Activated CD8-positive, alpha-beta memory T cell treated with anti-CD3 and anti-CD28 coated beads for 48 hours (primary cell): ENCODE measurements at places on chromosomes 1 and 21.

DNA sequence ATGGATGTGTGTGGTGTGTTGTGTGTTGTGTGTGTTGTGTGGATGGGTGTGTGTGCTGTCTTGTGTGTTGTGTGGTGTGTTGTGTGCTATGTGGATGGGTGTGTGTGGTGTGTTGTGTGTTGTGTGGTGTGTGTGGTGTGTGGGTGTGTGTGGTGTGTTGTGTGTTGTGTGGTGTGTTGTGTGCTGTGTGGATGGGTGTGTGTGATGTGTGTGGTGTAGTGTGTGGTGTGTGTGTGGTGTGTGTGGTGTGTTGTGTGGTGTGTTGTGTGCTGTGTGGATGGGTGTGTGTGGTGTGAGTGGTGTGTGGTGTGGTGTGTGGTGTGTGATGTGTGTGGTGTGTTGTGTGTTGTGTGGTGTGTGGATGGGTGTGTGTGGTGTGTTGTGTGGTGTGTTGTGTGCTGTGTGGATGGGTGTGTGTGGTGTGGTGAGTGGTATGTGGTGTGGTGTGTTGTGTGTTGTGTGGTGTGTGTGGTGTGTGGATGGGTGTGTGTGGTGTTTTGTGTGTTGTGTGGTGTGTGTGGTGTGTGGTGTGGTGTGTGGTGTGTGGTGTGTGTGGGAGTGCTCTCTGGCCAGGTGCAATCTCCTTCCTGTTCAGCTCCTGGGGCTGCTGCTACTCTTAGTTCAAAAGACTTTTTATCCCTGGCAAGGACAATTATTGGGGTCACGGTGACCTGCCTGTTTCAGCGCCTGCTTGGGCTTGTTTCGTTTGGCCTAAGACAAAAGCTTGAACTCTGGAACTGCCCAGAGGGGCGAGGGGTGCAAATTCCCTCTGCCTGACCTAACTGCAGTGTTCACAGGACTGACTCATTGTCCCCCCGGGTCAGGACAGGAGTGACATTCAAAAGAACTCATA is 101.1 kb downstream of the UBIAD1 start:
- no peak for DNase-seq

- no peak for DNase-seq
Measured at GRCh38 chr1:226574591-226575435, 26.2 kb downstream of the STUM start.

DNA sequence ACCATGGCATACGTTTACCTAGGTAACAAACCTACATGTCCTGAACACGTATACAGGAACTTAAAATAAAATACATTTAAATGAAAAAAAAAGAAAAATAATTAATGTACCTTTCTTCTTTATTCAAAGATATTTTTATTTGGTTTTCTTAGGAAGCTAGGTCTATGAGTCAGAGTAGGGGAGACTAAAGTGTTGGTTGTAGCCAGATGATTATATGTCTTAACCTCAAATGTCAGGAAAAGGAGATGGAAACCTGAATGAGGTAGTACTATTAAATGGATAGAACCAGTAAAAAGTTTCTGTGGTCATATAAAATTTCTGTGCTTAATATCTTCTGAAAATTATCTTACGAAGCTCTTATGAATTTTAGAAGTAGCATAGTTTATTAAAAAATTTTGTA is 275.8 kb downstream of the KCTD3 start:
- DNase-seq = no peak

GRCh38 chr1:77544845-77545244 is 137.6 kb downstream of the ZZZ3 start:
- no peak for DNase-seq

GRCh38 chr1:41666981-41667631 is 182.6 kb upstream of the EDN2 start:
- no peak for DNase-seq

- DNase-seq = no peak
Measured at GRCh38 chr1:32782086-32782485, 35.1 kb downstream of the YARS1 start.
